MG63 (cell line): ENCODE measurements at places on chromosomes 3 and 15. TPM values are rescaled to one million over a fixed set of nuclear protein-coding genes. Genes with fewer than 3 reads are reported as not detected.

Gene PTH1R
- not detected in 2 replicates for total RNA-seq

Gene PIF1
- total RNA-seq: 8.1 and 8.5 TPM in 2 replicates

- DNase-seq: peak; percentile 37
Observed at GRCh38 chr3:139934613-139935015, 371 bp upstream of the CLSTN2 start.

GRCh38 chr15:30882849-30883433 lies 20.8 kb upstream of the FAN1 start:
- DNase-seq: peak; percentile 64

GRCh38 chr3:13501958-13502790 lies 22.1 kb downstream of the HDAC11 start:
- no peak for DNase-seq
